ENCODE measurements at places on chromosomes 7 and 10.

DNA sequence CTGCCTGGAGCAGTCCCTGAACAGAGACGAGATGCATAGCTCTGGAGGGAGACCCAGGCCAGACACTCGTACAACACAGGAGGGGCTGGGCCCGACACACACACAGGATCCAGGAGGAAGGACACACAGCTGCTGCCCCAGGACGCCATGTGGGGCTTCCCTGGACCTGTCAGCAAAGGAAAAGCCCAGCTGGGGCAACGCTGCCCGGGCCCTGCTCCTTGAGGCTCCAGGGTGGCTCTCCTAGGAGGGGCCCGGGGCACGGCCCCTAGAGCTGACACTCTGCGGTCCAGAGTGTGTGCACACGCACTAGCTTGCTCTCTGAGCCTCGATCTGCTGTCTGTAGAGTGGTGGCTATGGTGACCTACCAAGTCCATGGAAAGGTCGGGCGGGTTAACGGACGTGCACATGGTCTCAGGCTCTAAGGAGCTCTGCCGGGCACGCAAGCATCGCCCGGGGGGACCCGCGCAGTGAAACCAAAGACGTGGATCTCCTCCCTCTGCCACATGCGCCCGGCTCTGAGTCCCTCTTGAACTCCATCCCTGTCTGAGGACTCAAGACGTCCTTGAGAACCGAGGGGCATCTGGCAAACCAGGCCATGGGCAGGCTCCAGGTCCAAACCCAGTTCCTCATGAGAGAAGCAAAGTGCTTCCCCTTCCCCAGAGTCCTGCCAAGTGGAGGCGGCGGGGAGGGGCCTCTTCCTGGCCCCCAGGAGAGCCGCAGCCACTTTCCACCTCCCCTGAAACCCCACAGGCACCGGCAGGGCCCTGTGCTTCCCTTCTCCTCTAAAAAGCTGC is 279.0 kb downstream of the ELFN1 start:
- DNase-seq = no peak

DNA sequence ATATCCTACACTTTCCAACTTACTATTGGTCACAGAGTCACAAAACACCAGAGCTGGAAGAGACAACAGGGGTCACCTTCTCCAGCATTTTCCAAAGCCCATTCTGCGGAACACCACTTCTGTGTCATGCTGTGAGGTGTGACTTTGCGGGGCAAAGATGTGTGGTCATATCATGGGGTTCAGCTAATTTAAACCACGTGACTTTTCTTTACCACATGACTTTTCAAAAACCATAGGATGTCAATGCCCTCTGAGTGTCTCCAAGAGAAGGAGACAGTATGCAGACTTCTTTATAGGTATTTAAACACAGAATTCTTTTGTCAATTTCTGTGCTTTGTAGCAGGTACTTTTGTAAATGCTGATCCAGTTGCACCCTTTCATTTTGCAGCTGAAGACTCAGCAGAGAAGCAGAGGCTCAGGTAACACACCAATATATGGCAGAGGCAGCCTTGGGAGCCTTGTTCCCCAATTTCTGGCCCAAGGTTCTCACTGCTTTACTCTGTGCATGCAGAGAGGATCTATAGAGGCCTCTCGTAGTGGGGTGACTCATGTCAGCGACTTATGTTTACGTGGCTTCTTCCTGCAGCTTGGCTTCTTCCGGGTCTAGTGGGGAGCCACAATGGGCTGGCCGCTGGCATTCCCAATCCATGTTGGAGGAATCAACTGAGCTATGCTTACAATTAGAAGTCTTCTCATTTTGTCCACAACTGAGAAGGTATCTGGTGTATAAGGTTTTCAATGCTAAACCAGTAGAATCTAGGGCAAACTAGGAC is 104.0 kb upstream of the RHOBTB1 start:
- no peak for DNase-seq

- DNase-seq = no peak
These were observed 232.8 kb downstream of the KCND2 start for GRCh38 chr7:120505770-120506169.

- no peak for DNase-seq
These were observed 206.3 kb downstream of the SNX10 start for GRCh38 chr7:26497801-26498596.

DNA sequence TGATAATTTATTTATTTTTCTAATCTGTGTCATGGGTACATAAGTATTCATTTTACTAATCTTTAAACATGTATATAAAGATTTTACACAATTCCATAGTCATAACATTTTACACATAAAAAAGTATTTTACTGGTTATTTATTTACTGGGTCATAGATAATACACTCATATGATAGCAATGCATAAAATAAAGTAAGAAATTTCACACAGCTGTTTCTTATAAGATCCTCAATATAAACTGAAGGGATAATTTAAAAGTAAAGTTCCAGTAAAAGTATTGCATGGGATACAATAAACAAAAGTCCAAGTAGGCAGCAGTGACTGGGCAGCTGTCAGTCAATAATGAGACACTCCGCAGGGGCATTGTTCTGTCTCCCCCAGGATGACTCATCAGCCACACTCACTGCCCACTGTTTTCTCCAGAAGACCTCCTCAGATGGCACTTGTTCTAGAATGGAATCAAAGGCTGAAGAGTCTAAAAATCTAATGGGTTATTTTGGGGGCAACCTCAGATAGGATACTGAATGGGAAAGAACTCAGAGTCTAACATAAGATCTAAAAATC is 32.7 kb downstream of the DPY19L1 start:
- no peak for DNase-seq

DNA sequence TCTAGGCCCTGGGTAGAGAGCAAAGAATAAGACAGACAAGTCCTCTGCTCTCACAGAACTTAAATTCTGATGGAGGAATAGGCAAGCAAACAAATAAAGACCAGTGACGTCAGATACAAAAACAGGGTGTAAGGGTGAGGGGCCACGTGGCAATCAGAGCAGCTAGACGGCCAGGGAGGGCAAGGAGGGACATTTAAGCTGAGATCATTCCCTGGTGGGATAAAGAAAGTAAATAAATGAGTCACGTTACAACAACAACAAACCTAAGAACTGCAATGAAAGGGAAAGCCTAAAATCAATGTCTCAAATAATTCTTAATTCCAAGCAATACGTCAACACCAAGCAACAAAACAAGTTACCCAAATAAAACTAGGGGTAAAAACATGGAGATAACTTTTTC is 21.8 kb downstream of the STN1 start:
- DNase-seq = no peak

GRCh38 chr7:119408596-119408995 is 864.4 kb upstream of the KCND2 start:
- no peak for DNase-seq

- DNase-seq = no peak
These were observed 745.2 kb downstream of the SUGCT start for GRCh38 chr7:40879941-40880543.

DNA sequence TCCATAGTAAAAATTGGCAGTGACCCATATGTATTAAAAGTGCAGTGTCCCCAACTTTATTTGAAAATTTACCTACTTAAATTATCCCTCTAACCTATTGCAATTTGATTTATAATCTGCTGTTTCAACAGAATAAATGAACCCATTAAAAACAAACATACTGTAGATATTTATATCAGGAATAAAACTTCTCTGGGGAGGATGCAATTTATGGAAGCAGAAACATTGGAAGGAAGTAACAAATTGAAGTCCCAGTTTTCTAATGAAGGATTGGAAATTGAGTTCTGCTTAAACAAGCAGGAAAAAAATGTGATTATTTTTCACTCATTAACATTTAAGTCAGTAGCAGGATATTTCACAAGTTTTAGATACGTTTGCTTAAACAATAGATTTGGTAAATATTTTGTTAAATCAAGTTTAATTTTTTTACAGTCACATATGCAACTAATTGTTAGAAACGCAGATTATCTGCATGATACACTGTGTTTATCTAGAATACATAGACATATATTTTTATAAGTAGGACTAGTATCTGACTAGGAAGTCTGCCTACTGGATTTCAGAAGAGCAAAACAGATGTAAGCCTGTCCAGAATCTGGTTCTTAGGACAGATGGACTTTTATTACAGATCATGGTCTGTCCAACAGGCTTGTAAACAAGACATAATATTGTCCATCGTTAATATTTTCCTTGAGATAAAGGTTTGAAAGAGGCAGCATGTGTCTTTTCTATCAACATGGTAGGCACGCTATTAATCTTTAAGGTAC is 5.3 kb downstream of the AGMO start:
- DNase-seq = no peak

GRCh38 chr7:86339051-86339450 is 304.7 kb upstream of the GRM3 start:
- DNase-seq = no peak

- DNase-seq = no peak
These were observed 50.6 kb downstream of the PARD3 start for GRCh38 chr10:34764472-34764946.

- no peak for DNase-seq
These were observed at the start of gene BMPER for GRCh38 chr7:33905389-33906032. BMPER (plus strand) TSS chr7:33905539; CDS start chr7:33905614, 75 bp downstream.

- no peak for DNase-seq
These were observed 1067.5 kb upstream of the C7orf33 start for GRCh38 chr7:147523056-147523455.

DNA sequence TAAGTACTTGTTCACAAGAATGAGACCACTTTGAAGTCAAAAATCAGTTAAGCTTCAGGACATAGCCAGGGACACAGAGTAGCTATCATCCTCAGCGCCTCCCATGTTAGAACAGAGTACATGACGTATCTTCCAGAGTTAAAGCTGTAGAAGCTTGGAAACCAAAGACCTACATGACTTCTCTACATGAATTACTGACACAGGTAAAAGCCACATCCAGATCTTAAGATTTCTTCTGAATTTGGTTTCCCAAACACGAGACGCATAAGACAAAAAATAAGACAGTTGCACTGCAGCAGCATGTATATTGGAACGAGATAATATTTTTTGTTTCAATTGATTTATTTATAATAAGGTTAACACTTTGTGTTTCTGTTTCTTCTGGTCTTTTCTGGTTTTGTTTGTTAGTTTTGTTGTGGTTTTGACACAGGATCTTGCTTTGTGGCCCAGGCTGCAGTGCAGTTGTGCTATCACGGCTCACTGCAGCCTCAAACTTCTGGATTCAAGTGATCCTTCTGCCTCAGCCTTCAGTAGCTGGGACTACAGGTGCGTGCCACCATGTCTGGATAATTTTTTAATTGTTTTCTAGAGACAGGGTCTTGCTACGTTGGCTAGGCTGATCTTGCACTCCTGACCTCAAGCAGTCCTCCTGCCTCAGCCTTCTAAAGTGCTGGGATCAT is 10.2 kb upstream of the EPC1 start:
- DNase-seq = no peak

Measured in stimulated activated CD4-positive, alpha-beta T cell treated with anti-CD3 and anti-CD28 coated beads, Interleukin-15, amount 100 ng/mL, for 1 hour (primary cell).